ENCODE measurements at places on chromosomes 1 and 21. TPM values are rescaled to one million over a fixed set of nuclear protein-coding genes. Genes with fewer than 3 reads are reported as not detected.

- DNase-seq, result no peak
Observed at GRCh38 chr1:218247339-218247738, 37.8 kb upstream of the RRP15 start.

- no peak for DNase-seq
Observed at GRCh38 chr1:23097316-23097715, 71.3 kb downstream of the LUZP1 start.

The RHBDL2 gene
- total RNA-seq, result 0.10 TPM

- DNase-seq, result no peak
Observed at GRCh38 chr21:44295646-44296045, 4.2 kb upstream of the PFKL start.

The MRPL9 gene
- total RNA-seq, result 80.3 TPM

Measured in SJCRH30 (cell line).